ENCODE measurements at places on chromosomes 12 and 14.

- no peak for DNase-seq
Observed at GRCh38 chr12:68532887-68533248, 77.8 kb upstream of the RAP1B start.

DNA sequence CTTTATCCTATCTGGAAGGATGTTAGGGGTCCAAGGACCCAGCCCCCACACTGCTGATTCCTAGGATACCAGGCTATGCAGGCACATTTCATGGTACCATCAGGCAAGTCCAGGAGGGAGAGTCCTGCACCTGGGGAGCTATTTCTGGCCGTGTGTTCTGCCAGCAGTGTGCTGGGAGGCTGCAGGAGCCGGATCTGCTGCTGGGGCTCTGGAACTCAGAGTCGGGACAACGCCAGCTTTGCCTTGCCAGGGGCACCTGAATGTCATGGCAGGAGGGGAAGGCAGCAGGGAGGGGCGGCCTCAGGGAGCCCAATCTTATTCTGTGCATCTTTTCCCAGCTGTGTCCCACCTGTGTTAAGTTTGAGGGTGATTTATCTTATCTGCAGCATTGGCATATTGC lies 17.8 kb downstream of the SRRM4 start:
- DNase-seq = no peak

DNA sequence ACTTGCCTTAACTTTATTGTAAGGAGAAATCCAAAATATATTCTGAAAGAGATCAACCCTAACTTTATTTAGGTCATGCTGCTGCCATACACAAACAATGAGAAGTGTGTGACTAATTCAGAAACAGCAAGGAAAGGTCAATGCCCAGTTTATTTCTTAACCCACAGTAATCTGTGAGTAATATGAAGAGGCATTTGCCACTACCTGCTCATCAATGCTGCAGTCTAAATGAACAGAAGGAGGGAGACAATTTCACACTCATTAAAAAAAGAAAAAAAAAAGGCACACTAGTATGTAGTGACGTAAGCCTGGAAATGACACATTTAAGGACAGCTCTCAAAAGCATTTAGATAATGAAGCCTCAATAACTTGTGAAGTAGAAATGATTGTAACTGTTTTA lies 90.5 kb upstream of the FOXN3 start:
- no peak for DNase-seq

- no peak for DNase-seq
Observed at GRCh38 chr12:108596854-108597558, 878 bp downstream of the TMEM119 start.

DNA sequence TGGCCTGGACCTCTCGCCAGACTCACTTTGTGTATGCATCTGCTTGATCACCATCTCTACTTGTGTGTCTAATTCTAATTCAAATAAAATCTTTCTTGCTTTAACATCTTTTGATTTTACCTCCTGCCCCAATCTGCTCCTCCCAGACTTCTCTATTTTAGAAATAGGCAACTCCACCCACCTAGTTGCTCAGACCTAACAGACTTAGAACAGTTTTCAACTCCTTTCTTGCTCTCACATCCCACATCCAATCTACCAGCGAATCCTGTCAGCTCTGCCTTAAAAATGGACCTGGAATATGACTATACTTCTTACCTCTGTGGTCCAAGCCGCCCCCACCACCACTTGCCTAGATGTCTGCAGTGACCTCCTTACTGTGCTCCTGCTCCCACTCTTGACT lies 18.7 kb downstream of the NRXN3 start:
- DNase-seq = no peak

DNA sequence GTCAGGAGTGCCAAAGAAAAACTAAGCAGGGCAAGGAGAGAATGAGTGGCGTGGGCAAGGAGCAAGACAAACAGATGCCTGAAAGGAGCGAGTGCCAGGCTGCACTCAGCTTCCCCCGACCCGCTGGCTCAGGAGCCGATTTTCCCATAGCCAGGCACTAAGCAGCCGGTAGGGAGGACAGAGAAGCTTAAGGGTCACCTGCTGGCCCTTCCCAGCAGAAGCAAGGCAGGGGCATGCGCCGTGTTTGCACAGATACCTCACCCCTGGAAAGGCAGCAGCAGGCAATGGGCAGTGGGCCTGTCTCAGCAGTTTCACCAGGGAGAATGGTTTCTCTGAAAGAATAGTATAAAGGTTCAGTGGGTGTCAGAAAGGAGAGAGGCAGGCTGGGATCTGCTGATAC lies 104.9 kb upstream of the FKBP4 start:
- DNase-seq = no peak

All from activated naive CD8-positive, alpha-beta T cell treated with anti-CD3 and anti-CD28 coated beads, Interleukin-2, amount 50 U/mL, for 24 hours (primary cell).